ENCODE measurements at places on chromosomes 7 and 10. TPM values are rescaled to one million over a fixed set of nuclear protein-coding genes. Genes with fewer than 3 reads are reported as not detected.

GRCh38 chr10:9877978-9878377, 1139.7 kb upstream of the CELF2 start:
- DNase-seq = no peak

The TDRD1 gene
- total RNA-seq = 0.06 TPM

DNA sequence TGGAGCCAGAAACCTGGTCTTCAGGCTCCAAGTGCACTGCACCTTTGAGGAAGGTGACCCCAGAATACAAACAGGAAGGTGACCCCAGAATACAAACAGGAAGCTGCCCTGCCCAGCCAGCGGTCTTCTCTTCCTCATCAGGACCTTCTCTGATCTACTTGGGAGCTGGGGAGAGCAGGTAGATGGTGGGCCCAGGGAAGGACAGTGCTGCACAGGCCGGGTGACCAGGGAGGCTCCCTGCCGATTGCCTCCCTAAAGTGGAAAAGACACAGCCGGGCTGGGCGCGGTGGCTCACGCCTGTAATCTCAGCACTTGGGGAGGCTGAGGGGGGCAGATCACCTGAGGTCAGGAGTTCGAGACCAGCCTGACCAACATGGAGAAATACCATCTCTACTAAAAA, 151.8 kb upstream of the CHST15 start:
- no peak for DNase-seq

DNA sequence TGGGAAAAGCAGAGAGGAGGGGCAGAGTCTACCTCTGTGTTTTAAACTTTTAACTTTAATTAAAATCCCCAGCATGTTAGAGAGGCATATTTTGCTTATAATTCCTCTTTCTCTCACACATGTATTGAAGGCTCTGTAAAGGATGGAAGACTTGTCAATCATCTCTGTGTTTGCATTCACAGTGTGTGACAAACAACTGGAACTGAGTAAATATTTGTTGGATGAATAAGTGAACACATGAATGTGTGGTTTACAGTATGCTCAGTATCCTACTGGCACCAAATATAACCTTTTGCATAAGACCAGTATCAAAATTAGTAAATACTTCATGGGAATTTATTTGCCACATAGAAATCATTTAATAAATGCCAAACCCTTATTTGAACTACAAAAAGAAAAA, 829.0 kb downstream of the GRID1 start:
- DNase-seq = no peak

- no peak for DNase-seq
Measured at GRCh38 chr7:30566596-30566995, 28.1 kb upstream of the GARS1 start.

DNA sequence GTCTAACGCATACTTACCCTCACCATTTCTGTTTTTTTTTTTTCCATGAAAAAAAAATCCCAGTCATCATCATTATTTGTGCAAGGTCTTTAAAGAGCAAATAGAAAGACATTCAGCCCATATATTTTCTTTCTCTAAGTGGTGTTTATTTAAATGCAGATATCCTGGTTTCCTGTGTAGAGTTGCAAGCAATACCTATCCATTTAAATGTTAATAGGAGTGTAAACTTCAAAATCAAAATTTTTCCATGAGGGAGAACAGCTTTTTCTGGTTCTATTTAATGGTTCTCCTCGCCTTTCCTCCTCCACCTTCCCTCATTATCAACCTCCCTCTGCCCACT, 120.1 kb upstream of the AGK start:
- DNase-seq = no peak

The PTN gene
- total RNA-seq = 5.7 TPM

The SPDYE16 gene
- not detected for total RNA-seq

DNA sequence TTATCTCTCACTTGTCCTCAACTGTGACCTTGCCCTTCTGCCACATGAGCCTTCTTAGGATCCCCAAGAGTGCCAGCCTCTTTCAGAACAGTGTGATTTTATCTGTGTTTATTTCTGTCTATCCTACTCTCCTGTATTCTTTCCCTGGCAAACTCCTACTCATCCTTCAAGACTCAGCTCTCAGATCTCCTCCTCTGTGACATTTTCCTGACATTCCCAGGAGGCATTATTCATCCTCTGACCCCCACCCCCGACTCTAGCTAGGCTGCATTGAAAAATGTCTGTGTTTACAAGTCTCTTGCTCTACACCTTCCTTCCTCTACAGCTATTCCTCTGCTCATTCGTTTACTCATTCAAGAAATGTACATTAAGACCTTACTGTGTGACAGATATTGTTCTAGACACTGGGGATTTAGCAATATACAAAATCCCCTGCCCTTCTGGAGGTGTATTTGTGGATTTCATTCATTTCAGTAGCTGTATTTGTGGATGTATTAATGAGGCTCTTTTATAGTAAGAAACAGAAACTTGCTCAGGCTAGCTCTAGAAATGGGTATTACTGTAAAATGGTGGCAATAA, 61.4 kb upstream of the COMTD1 start:
- DNase-seq = no peak

Data from LHCN-M2 (cell line).